ENCODE measurements at places on chromosomes 3 and 15. TPM values are rescaled to one million over a fixed set of nuclear protein-coding genes. Genes with fewer than 3 reads are reported as not detected.

DNA sequence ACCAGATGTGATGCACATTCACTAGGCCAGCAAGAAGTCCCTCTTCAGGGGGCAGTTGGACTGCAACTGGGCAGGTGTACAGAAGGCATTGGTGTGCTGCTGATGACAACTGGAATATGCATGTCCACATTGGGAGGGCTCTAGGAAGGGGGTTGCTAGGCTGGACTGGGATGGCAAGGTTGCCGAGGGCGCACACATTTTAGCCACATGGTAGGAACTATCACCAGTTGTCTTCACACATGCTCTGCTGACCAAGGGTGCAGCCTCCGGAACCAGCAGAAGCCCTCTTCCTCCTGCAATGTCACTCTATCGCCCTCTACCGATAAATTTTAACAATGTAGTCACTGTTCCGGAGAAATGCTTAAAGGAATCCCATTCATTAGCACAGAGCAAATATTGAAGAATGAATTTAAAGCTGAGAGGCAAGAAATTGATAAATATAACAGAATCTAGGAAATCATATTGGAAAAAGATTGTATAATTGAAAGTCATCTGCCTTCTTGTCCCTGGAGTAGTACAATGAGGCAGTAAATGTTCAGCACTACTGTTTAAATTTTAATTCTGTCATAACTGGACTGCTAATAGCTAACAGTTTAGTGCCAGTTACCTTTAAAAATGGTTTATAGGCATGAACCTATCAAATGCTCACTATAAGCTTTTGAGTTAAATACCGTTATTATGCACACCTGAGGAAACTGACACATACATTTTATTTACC lies 22.6 kb upstream of the LYSMD4 start:
- no peak for DNase-seq

DNA sequence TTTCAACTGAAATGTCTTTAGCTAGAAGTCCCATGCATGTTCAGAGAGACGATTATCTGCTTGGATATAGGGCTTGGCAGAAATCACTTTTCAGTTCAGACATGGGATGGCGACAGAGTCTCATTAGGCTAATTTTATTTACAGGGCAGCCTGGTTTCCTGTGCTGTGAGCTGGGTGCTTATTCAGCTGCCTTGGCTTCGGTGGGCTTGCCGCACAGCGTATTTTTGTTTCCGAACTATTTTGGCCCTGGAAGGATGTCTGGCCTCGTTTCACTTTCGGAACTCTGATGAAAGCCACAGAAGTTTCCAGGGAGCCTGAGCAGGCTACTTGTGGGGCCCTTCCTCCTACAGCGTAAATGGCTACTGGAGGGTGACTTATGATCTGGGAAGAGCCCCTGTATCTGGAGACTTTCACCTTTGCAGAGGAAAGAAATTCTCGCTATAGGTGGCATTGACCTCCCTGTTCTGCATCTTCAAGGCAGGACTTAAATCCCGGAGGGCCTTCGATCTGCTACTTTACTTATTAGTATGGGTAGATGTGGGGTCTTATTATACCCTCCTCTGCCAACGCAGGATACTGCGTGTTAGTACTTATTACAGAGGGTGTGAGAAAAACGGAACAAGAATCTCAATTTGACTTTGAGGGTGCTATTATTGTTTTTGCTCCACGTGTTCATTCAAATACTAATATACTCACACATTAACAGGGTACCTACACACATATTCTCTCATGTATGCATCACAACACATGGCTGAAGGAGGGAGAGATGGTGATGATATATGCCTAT lies 364.0 kb upstream of the RBMS3 start:
- no peak for DNase-seq

GRCh38 chr15:67127965-67128364 lies 62.6 kb downstream of the SMAD3 start:
- no peak for DNase-seq

DNA sequence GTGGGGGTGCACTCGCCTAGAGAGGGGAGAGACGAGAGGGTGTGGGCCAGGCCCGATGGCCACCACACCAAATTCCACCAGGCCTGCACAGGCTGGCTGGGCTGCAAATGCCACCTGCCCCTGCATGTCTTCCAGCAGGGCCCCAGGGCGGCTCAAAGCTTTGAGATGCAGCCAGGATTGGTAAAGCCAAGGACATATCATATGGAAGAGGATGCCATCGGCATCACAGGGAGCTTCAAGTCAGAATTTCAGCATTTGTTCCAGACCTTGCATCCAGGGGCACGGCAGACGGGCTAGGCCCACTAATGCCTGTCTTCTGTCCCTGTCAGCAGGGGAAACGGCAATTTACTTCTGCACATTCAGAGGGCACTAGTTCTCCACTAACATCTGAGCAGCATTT lies 97.8 kb downstream of the NUP210 start:
- DNase-seq = no peak

Gene CX3CR1
- total RNA-seq = 0.40 TPM
